A549 treated with RU486 at 1 μM for 4 hours (cell line): ENCODE measurements at places on chromosomes 16 and 17. TPM values are rescaled to one million over a fixed set of nuclear protein-coding genes. Genes with fewer than 3 reads are reported as not detected.

The MAPT gene
- total RNA-seq, result 1.6 to 1.9 TPM (median 1.7 TPM) in 5 replicates

The SNAI3 gene
- 0.11 to 0.22 TPM in 2 of 5 replicates, not detected in the others for total RNA-seq

The ANKRD40CL gene
- total RNA-seq, result not detected in 5 replicates

The PPY gene
- 0.28 TPM in 1 of 5 replicates, not detected in the others for total RNA-seq

The MT3 gene
- total RNA-seq, result 0.40 to 0.54 TPM in 2 of 5 replicates, not detected in the others
